ENCODE measurements at places on chromosomes 7 and 10. TPM values are rescaled to one million over a fixed set of nuclear protein-coding genes. Genes with fewer than 3 reads are reported as not detected.

DNA sequence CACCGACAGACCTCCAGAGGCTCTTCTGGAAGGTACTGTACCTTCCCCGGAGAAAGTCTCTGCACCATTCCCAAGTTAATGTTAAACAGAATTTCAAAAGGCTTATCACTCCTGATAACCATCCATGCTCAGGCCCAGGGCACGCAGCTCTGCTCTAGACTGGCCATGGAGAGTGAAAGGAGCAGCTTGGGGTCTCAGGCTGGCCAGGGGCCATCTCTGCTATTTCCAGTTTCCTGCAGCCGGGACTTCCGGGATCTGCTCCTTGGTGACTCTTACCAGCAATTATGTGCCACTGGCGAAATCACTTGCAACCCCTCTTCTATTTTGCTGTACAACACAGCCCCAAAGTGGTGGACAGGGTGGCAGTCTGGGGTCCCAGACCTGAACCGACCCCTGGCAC, 6.0 kb downstream of the CLDN15 start:
- DNase-seq, result no peak

GRCh38 chr7:139953229-139953628, 109.5 kb downstream of the PARP12 start:
- no peak for DNase-seq

The SFTPA1 gene
- total RNA-seq, result not detected

DNA sequence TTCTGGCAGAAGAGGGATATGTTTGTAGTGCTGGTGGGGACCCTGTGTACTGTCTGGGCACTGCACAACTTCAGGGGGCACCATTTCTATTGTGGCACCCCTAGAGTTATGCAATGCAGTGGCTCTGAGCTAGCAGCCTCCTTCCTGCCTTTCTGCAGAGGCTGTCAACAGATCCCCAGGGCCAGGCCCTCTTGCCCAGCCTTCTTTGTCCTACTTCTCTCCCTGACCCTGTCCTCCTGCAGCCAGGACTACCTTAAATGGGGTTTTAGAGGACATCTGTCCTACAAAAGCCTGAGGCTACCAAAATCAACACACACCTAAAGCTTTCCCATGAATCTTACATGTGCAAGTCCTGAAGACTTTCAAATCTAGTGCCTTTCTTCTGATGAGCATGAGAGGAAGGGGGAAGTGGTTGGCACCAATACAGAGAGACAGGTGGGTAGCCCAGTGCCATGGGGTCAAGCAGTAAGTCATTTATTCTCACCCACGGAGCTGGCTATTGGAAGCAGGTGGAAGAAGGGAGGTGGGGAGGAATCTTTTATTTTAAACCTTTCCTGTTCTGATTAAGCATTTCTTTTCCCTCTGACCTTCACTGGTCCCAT, 2.4 kb downstream of the SPOCK2 start:
- DNase-seq, result no peak

The GPR26 gene
- not detected for total RNA-seq

The SFTPD gene
- total RNA-seq, result not detected

The NUTM2B gene
- total RNA-seq, result 0.88 TPM

DNA sequence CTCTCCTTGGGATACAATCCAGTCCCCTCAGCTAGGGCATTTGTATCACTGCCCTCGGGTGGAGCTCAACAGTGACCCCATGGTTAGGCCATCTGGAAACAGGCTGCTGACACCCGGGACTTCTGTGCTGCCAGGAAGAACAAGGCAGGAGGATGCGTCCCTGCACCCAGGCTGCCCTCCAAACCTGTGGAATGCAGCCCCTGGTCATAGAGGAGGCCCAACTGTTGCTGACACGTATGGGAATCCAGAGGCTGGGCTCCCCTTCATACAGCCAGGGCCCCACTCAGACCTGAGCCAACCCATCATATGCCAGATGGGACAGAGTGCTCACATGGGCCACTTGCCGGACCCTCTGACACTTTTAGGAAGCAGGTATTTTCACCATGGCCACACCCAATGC, 45.5 kb upstream of the SRGN start:
- no peak for DNase-seq

The ATP6V0A4 gene
- total RNA-seq, result 0.40 TPM

The SEC31B gene
- 14.0 TPM for total RNA-seq

- DNase-seq, result no peak
Measured at GRCh38 chr7:94277236-94277635, 117.5 kb upstream of the COL1A2 start.
